Prostate gland (tissue), 2 donors: ENCODE measurements at places on chromosomes 16 and 17. TPM values are rescaled to one million over a fixed set of nuclear protein-coding genes. Genes with fewer than 3 reads are reported as not detected.

GRCh38 chr16:945271-946047 lies 25.3 kb downstream of the LMF1 start:
- no peaks in the 10 kb centered on the region for H3K4me1 ChIP-seq
- H3K4me3 ChIP-seq, result no peak overlapping the region
- H3K36me3 ChIP-seq, result peaks cover 7% of the 10 kb centered on the region
- H3K27ac ChIP-seq, result no peak overlapping the region
- no peak for DNase-seq
- no peaks in the 10 kb centered on the region for H3K27me3 ChIP-seq

DNA sequence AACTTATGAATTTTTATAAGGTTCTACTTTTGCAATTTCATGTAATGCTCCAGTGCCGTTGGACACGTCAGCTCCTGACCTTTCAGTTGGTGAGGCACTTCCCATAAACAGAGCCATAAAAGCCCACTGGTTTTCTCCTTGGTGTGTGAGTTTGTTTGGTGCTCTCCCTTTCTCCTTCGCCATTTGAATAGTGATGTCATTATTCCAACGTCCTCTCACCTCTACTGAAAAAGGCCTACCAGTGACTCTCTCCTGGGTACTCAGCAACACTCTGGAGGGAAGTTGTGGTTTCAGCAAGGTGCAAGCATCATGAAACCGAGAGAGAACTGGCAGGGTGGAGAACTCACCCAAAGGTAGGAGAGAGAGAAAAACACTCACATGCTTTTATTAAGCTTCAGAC lies 29.6 kb upstream of the HNF1B start:
- no peak for DNase-seq
- no peaks in the 10 kb centered on the region for H3K27me3 ChIP-seq
- no peak overlapping the region for H3K27ac ChIP-seq
- no peak overlapping the region for H3K4me3 ChIP-seq
- no peaks in the 10 kb centered on the region for H3K36me3 ChIP-seq
- no peaks in the 10 kb centered on the region for H3K4me1 ChIP-seq

DNA sequence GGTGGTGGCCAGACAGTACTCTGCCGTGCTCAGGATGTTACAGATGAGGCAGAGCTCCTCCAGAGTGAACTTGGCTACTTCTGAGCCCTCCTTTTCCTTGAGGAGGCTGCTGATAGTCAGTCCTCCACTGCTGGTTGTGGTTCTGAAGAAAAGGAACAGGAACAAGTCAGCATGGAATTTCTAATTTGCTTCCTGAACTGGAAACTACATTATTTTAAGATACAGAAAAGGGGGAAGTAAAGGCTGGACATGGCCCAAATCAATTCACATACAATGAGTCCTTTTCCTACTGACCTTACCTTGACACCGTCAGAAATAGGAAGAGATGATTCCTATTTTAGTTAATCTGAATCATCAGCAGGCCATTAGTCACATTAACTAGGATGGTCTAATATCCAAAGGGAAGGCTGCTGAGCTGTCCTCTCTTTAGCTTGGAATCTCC lies 154.2 kb downstream of the VPS53 start:
- H3K27ac ChIP-seq, result no peak overlapping the region
- DNase-seq, result no peak
- H3K4me3 ChIP-seq, result no peak overlapping the region
- no peaks in the 10 kb centered on the region for H3K4me1 ChIP-seq
- H3K27me3 ChIP-seq, result no peaks in the 10 kb centered on the region
- no peaks in the 10 kb centered on the region for H3K36me3 ChIP-seq

GRCh38 chr17:78474614-78475146 lies 96.2 kb downstream of the PGS1 start:
- DNase-seq, result no peak
- no peak overlapping the region for H3K27ac ChIP-seq
- no peaks in the 10 kb centered on the region for H3K4me1 ChIP-seq
- H3K4me3 ChIP-seq, result no peak overlapping the region
- no peaks in the 10 kb centered on the region for H3K27me3 ChIP-seq

DNA sequence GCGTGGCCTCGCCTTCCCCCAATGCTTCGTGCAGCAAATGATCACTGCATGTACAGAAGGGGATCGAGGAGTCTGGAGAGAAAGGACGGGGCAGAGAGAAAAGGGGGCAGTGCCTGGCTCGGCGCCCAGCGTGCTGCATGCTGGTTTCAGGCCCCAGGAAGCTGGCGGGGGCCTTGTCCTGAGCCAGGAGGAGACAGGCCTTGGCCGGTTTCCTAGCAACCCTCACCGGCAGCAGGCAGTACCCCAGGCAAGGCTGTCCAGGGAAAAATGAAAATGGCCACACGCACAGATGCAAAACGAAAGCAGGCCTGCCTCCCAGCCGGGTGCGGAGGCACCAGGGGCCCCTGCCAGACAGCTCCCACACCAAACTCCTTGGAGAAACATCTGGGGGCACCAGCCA lies 126.3 kb downstream of the ZFHX3 start:
- H3K27ac ChIP-seq, result peak overlapping the region; percentile 92
- no peaks in the 10 kb centered on the region for H3K27me3 ChIP-seq
- no peak for DNase-seq
- H3K36me3 ChIP-seq, result no peaks in the 10 kb centered on the region

DNA sequence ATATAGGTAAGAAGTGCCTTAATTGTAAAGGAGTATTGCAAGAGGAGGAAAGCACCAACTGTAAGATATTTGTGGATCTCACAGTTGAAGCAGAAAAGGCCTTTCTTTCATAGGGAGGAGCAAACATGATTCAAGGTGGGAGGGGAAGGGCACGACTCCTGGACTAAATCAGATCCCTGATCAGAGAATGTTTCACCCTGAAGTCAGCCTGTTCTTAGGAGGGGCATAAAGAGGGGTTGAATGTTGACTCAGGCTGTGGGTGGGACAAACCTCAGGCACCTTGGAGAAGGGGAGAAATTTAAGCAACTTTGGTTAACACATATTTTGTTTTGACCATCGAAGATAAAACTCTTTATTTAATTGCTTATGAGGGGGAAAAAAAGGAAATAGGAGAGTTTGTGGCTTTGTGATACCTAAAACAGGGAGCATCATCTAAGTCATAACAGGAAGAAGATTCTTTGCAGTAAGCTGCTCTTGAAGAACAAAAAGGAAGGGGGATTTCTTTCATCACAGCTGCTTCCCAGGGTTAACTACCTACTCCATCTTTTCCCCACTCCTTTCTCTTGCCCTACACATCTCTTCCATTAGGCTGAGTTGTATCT lies 158.6 kb upstream of the ZNF267 start:
- DNase-seq, result no peak
- no peak overlapping the region for H3K4me3 ChIP-seq
- H3K4me1 ChIP-seq, result no peaks in the 10 kb centered on the region
- H3K27ac ChIP-seq, result no peak overlapping the region
- H3K27me3 ChIP-seq, result no peaks in the 10 kb centered on the region
- no peaks in the 10 kb centered on the region for H3K36me3 ChIP-seq

DNA sequence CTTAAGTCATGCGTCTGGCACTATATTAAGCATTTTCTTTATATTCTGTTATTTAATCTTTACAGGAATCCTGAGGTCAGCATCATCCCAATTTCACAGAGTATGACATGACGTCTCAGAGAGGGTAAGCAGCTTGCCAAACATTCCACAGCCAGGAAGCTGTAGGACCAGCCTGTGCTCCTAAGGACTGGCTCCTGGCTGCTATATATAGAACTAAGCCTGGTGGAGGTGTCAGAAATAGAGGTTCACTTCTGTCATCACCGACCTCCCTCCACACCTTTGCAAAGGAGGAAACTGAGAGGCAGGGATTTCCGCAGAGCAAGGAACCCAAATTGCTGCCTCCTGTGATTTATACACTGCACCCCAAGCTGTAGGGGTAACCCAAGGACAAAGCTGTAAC lies 37.9 kb upstream of the NDRG4 start:
- H3K27me3 ChIP-seq, result peaks cover 15% of the 10 kb centered on the region
- DNase-seq, result no peak
- H3K4me1 ChIP-seq, result peaks cover 6% of the 10 kb centered on the region
- H3K27ac ChIP-seq, result no peak overlapping the region
- H3K4me3 ChIP-seq, result no peak overlapping the region
- H3K36me3 ChIP-seq, result no peaks in the 10 kb centered on the region

DNA sequence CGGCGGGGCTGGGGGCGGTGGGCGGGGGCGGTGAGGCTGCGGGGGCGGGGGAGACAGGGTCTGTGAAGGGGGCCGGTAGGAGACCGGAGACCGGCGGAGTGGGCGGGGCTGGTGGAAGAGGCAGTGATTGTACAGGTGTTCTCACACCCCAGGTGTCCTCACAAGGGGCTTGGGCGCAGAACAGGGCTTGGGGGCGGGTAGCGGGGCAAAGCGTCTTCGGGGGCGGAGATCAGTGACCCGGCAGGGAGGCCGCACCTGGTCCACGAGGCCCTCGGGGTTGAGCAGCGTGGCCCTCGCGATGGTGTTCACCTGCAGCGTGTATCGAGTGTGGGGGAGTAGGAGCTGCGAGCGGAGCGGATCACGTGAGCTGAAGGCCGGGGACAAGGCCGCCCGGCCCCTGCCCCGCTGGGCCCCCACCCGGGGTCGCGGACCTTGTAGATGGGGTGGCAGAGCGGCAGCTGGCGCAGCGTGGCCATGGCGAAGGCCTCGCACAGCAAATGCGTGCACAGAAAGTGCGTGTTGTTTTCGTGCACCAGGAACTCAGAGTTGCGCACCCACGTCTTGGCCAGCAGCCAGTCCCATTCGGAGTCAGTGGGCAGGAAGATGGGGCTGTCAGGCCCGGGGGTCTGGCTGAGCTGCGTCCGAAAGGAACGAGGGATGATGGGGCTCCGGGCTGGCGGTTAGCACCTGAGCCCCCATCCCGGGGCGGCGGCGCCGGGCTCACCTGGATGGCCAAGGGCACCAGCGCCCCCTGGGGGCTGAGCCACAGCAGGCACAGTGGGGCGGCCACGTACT lies 8.5 kb downstream of the ALOXE3 start:
- no peak overlapping the region for H3K27ac ChIP-seq
- DNase-seq, result peak; percentile 65
- no peaks in the 10 kb centered on the region for H3K36me3 ChIP-seq

- no peaks in the 10 kb centered on the region for H3K27me3 ChIP-seq
- no peaks in the 10 kb centered on the region for H3K36me3 ChIP-seq
- H3K4me3 ChIP-seq, result no peak overlapping the region
- DNase-seq, result no peak
- H3K27ac ChIP-seq, result no peak overlapping the region
These were observed 160.5 kb upstream of the TNRC6C start for GRCh38 chr17:77798031-77798430.

- no peak overlapping the region for H3K27ac ChIP-seq
- no peaks in the 10 kb centered on the region for H3K36me3 ChIP-seq
- no peak overlapping the region for H3K4me3 ChIP-seq
- H3K27me3 ChIP-seq, result no peaks in the 10 kb centered on the region
These were observed 180.8 kb downstream of the RBFOX1 start for GRCh38 chr16:7513429-7513828.

DNA sequence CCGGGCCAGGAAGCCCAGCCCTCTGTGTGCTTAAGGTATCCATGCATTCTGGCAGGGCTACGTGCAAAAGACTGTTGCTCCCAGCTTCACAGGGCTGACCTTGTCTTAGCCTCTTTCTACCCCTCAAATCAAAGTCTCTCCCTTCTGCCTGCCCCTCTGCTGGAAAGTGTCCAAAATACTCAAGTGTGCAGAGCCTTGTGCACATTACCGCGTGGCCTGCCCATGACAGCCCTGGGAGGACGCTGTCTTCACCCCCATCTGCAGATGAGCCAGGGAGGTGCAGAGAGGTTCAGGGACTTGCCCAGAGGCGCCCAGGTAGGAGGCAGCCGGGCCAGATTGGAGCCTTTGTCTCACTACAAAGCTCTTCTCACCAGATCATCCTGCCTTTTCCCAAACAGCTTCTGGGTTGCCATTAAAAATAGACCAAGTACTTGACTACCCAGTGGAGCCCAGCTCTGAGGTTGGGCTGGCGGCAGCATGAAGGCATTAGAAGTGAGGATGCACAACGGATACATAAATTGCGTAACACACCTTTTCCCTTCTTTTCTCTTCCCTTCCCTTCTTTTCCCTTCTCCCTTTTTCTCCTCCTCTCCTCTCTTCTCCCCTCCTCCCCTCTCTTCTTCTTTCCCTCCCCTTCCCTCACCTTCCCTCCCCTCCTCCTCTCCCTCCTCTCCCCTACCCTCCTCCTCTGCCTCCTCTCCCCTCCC lies 3.5 kb downstream of the CACNG4 start:
- H3K36me3 ChIP-seq, result no peaks in the 10 kb centered on the region
- no peak overlapping the region for H3K27ac ChIP-seq
- H3K4me3 ChIP-seq, result no peak overlapping the region
- H3K27me3 ChIP-seq, result no peaks in the 10 kb centered on the region

- H3K4me1 ChIP-seq, result no peaks in the 10 kb centered on the region
- H3K27me3 ChIP-seq, result peaks cover 4% of the 10 kb centered on the region
- no peak overlapping the region for H3K4me3 ChIP-seq
- DNase-seq, result peak; percentile 48
These were observed 70.1 kb upstream of the CREBBP start for GRCh38 chr16:3950343-3951193.

- peaks cover 5% of the 10 kb centered on the region for H3K4me1 ChIP-seq
- DNase-seq, result no peak
- peaks cover 3% of the 10 kb centered on the region for H3K36me3 ChIP-seq
- H3K27ac ChIP-seq, result no peak overlapping the region
These were observed 2.9 kb upstream of the ATP2A1 start for GRCh38 chr16:28875134-28876018.

DNA sequence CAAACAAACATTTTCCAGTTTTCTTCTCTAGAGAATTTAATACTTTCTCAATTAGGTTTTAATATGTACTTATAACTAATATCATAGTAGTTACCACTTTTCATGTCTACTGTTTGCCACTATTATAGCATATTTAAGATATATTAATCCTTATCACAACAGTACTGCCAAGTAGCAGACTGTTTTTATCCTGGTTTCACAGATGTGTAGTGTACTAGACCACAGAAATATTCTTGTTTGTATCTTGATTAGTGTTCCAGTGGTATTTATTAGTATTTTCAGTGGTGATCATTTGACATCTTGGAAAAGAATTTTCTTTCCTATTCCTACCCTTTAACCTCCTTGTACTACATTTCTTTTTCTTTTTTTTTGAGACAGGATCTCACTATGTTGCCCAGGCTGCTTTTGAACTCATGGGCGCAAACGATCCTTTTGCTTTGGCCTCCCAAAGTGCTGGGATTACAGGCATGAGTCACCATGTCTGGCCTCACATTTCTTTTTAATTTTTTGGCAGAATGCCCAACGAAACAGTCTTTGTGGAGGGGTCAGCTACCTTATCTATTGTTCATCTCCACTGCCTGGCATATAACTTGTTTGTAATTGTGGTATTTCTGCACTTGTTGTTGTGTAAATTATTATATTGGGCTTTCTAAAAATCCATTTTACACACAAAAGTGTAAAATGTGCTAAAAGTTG lies 27.2 kb downstream of the MAP2K4 start:
- no peaks in the 10 kb centered on the region for H3K36me3 ChIP-seq
- H3K27ac ChIP-seq, result no peak overlapping the region
- no peak for DNase-seq
- no peaks in the 10 kb centered on the region for H3K4me1 ChIP-seq
- H3K27me3 ChIP-seq, result no peaks in the 10 kb centered on the region

HS3ST3B1 gene
- total RNA-seq, result 4.1 TPM

OR4D1 gene
- total RNA-seq, result 0.34 TPM

NRN1L gene
- 4.4 TPM for total RNA-seq

CACNG3 gene
- total RNA-seq, result not detected

ITGB3 gene
- 3.4 TPM for total RNA-seq

TBC1D26 gene
- not detected for total RNA-seq

MSLN gene
- 0.74 TPM for total RNA-seq

GRB7 gene
- total RNA-seq, result 32.6 TPM

GP1BA gene
- total RNA-seq, result not detected

ZACN gene
- not detected for total RNA-seq

CES1 gene
- total RNA-seq, result 18.7 TPM

CD19 gene
- 0.46 TPM for total RNA-seq

GPR139 gene
- not detected for total RNA-seq

RNF112 gene
- total RNA-seq, result 2.3 TPM
